Activated CD8-positive, alpha-beta T cell treated with anti-CD3 and anti-CD28 coated beads for 36 hours (primary cell): ENCODE measurements at places on chromosomes 4 and X. TPM values are rescaled to one million over a fixed set of nuclear protein-coding genes. Genes with fewer than 3 reads are reported as not detected.

GRCh38 chr4:168619266-168619631, 122.4 kb downstream of the PALLD start:
- no peaks in the 10 kb centered on the region for H3K36me3 ChIP-seq
- H3K27me3 ChIP-seq: peaks cover 13% of the 10 kb centered on the region
- H3K4me3 ChIP-seq: no peak overlapping the region
- no peak overlapping the region for H3K27ac ChIP-seq
- DNase-seq: no peak
- H3K4me1 ChIP-seq: no peaks in the 10 kb centered on the region

GRCh38 chr4:140695483-140695882, 60.7 kb downstream of the TBC1D9 start:
- H3K4me1 ChIP-seq: no peaks in the 10 kb centered on the region
- no peaks in the 10 kb centered on the region for H3K36me3 ChIP-seq
- no peak for DNase-seq
- no peak overlapping the region for H3K4me3 ChIP-seq
- no peak overlapping the region for H3K27ac ChIP-seq

Gene NUDT10
- 4.9 TPM for total RNA-seq

DNA sequence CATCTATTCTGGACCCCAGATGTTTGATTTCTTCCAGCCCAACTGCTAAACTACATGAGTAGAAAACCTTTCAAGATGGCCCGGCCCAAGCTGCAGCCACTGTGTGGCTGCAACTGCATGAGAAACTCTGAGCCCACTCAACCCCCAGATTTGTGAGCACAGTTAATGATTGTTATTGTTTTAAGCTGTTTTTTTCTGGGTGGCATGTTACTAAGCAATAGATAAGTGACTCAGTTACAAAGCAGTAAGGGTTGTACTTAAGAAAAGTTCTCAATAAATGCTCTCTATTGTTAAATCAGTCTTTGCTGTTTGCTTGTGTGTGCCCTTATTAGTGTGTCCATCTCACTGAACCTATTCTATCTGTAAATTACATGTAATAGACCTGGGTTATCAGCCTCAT, 51.8 kb downstream of the GC start:
- peaks cover 8% of the 10 kb centered on the region for H3K27me3 ChIP-seq
- no peak for DNase-seq
- no peaks in the 10 kb centered on the region for H3K36me3 ChIP-seq
- H3K27ac ChIP-seq: no peak overlapping the region
- H3K4me1 ChIP-seq: no peaks in the 10 kb centered on the region

Gene CFAP97
- total RNA-seq: 50.3 TPM

Gene PNMA3
- 1.1 TPM for total RNA-seq

GRCh38 chrX:72120837-72121236, 10.9 kb downstream of the RTL5 start:
- no peaks in the 10 kb centered on the region for H3K36me3 ChIP-seq
- no peak overlapping the region for H3K4me3 ChIP-seq
- H3K27ac ChIP-seq: no peak overlapping the region
- H3K27me3 ChIP-seq: peaks cover 14% of the 10 kb centered on the region
- H3K4me1 ChIP-seq: peaks cover 21% of the 10 kb centered on the region
- DNase-seq: no peak
